Ascending aorta (tissue), 2 donors: ENCODE measurements at places on chromosomes 11 and 22.

DNA sequence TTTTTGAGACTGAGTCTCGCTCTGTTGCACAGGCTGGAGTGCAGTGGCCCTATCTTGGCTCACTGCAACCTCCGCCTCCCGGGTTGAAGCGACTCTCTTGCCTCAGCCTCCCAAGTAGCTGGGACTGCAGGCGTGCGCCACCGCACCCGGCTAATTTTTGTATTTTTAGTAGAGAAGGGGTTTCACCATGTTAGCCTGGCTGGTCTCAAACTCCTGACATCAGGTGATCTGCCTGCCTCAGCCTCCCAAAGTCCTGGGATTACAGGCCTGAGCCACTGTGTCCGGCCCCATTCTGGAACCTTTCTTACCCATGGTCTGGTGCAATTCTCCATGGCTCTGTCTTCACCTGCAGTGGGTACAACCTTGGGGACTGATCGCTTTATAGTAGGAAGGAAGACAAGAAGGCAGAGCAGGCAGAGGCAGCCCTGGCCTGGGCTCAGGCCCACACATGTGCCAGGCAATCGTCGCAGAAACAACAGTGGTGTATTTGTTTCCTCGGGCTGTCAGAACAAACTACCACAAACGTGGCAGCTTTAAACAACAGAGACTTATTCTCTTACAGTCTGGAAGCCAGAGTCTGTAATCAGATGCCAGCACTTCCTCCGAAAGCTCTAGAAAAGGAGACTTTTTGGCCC is 4.0 kb upstream of the PTGDR2 start:
- H3K27ac ChIP-seq: no peak overlapping the region
- no peak overlapping the region for H3K4me3 ChIP-seq
- DNase-seq: no peak
- H3K36me3 ChIP-seq: no peaks in the 10 kb centered on the region

DNA sequence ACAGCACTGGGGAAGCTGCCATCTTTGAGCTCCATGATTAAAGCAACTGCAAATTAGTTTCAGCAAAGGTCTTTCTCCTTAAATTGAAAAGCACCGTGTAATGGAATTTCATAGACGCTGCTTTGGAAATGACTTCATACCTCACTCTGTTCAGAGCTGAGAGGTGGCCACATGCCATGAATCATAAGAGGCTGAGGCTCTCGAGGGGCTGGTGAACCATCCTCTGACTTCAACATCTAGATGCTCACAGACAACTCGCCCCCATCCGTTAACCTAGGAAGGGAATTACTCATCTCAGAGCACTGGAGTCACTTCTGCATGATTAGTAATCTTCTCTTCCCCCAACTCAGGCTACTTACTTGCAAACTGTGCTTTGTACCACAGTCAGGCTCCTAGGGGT is 122.3 kb downstream of the RCN1 start:
- no peaks in the 10 kb centered on the region for H3K36me3 ChIP-seq
- H3K27ac ChIP-seq: no peak overlapping the region
- H3K27me3 ChIP-seq: no peaks in the 10 kb centered on the region

GRCh38 chr11:133350045-133350444 is 182.3 kb downstream of the OPCML start:
- no peak for DNase-seq
- H3K27ac ChIP-seq: no peak overlapping the region
- H3K27me3 ChIP-seq: no peaks in the 10 kb centered on the region
- H3K4me1 ChIP-seq: no peaks in the 10 kb centered on the region
- no peak overlapping the region for H3K4me3 ChIP-seq

- no peak overlapping the region for H3K27ac ChIP-seq
- no peaks in the 10 kb centered on the region for H3K27me3 ChIP-seq
- no peaks in the 10 kb centered on the region for H3K36me3 ChIP-seq
- no peaks in the 10 kb centered on the region for H3K4me1 ChIP-seq
Measured at GRCh38 chr11:1088927-1089737, 14.5 kb downstream of the MUC2 start.

DNA sequence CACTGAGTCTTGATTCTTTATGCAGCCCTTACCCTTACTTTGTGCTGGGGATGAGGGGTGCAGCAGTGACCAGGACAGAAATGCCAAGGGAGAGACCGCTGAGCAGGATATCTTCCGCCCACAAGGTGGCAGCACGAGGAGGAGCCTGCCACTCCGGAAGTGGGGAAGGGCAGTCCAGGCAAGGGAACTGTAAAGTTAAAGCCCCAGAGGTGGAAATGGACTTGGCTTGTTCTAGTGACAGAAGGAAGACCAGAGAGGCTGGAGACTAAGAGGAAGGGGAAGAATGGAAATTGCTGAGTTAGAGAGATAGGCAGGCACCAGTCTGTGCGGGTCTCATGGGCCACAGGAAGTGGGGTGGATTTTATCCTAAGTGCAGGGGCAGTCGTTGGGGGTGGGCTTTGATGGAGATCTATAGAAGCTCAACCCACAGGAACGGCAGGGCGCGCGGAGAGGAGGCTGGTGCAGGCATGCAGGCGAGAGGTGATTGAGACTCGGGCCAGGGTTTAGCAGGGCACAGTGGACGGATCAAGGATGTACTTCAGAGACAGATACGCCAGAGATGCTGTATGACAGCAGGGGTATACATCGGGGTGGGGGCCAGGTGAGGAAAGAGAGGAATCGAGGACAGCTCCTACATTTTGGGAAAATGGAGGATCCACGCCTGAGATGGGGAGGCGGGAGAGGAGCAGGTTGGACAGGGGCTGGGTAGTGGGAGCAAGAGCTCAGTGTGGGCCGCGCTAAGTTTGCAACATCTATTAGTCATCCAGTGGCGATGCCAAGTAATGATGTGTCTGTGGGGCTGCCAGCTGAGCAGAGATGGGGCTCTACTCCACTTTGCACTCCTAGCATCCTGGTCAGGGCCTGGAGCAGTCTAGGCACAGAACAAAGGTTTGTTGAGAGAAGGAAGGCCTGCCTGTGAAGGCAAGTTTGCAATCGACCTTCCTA is 3.3 kb upstream of the GRK2 start:
- no peaks in the 10 kb centered on the region for H3K27me3 ChIP-seq
- H3K4me1 ChIP-seq: peaks cover 13% of the 10 kb centered on the region
- H3K4me3 ChIP-seq: peak overlapping the region; percentile 21

GRCh38 chr22:33654173-33654895 is 265.9 kb downstream of the LARGE1 start:
- H3K4me3 ChIP-seq: no peak overlapping the region
- H3K27ac ChIP-seq: no peak overlapping the region
- H3K4me1 ChIP-seq: peaks cover 2% of the 10 kb centered on the region
- peaks cover 6% of the 10 kb centered on the region for H3K36me3 ChIP-seq
- no peak for DNase-seq
- H3K27me3 ChIP-seq: no peaks in the 10 kb centered on the region

DNA sequence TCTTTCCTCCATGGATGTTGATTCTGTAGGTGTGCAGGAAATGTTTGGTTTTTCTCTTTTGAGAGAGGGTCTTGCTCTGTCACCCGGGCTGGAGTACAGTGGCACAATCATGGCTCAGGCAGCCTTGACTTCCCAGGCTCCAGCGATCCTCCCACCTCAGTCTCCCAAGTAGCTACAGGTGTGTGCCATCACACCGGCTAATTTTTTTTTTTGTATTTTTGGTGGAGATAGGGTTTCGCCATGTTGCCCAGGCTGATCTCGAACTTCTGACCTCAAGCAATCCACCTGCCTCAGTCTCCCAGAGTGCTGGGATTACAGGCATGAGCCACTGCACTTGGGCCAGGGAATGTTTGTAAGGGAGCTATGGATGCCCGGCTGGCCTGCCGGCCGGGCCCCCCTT is 4.5 kb downstream of the PRR5 start:
- no peaks in the 10 kb centered on the region for H3K36me3 ChIP-seq
- DNase-seq: no peak
- no peak overlapping the region for H3K4me3 ChIP-seq
- H3K27me3 ChIP-seq: peaks cover 7% of the 10 kb centered on the region
- no peaks in the 10 kb centered on the region for H3K4me1 ChIP-seq

DNA sequence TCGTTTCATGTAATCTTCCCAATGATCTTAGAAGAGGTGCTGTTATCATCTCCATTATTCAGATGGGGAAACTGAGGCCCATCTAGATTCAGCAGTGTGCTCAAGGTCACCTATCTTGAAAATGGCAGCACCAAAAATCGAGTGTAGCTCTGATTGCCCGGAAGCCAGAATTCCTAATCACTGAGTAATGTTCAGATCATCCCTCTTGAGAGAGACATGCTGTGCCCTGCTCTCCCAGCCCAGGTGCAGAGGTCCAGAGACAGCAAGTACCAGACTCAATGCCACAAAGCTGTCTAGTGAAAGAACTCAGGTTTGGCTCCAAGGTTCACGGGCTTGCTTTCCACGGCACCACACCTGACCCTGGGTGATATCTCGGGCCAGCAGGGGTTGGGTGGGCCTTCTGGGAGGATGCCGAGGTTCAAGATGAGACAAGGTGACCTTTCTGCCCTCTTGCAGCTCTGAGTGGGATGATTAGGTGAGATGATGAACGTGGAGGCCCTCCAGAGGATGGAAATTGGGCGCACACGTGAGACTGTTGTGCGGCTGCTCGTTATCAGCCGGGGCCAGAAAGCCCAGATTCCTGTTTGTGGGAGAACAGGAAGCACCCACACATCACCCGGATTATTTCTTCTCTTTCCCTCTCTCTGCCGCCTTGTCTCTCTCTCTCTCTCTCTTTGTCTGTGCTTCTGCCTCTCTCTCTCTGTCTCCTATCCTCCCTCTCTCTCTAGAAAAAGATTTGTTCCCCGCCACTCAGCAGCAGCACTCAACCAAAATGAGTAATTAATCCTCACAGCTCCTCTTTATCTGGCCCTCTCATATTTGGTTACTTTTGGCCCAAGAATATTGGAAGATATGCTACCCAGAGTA is 19.0 kb upstream of the RASD2 start:
- H3K4me1 ChIP-seq: no peaks in the 10 kb centered on the region
- no peaks in the 10 kb centered on the region for H3K36me3 ChIP-seq

- H3K27ac ChIP-seq: peak overlapping the region; percentile 57
- DNase-seq: no peak
- no peaks in the 10 kb centered on the region for H3K36me3 ChIP-seq
- H3K4me1 ChIP-seq: peaks cover 11% of the 10 kb centered on the region
- H3K27me3 ChIP-seq: no peaks in the 10 kb centered on the region
- no peak overlapping the region for H3K4me3 ChIP-seq
Measured at GRCh38 chr11:86990031-86990430, 34.8 kb upstream of the FZD4 start.

GRCh38 chr11:57560146-57560545 is 7.3 kb downstream of the UBE2L6 start:
- peaks cover 41% of the 10 kb centered on the region for H3K36me3 ChIP-seq
- H3K4me1 ChIP-seq: no peaks in the 10 kb centered on the region
- H3K27me3 ChIP-seq: no peaks in the 10 kb centered on the region
- DNase-seq: no peak

- no peaks in the 10 kb centered on the region for H3K36me3 ChIP-seq
- no peak overlapping the region for H3K4me3 ChIP-seq
- peaks cover 22% of the 10 kb centered on the region for H3K4me1 ChIP-seq
- DNase-seq: no peak
Measured at GRCh38 chr22:31244943-31245451, 32.9 kb downstream of the LIMK2 start.

- no peaks in the 10 kb centered on the region for H3K27me3 ChIP-seq
- H3K4me1 ChIP-seq: peaks cover 17% of the 10 kb centered on the region
- DNase-seq: no peak
- no peak overlapping the region for H3K4me3 ChIP-seq
Measured at GRCh38 chr11:33687733-33688479, 12.7 kb downstream of the C11orf91 start.

- H3K27ac ChIP-seq: no peak overlapping the region
- no peaks in the 10 kb centered on the region for H3K36me3 ChIP-seq
- no peaks in the 10 kb centered on the region for H3K4me1 ChIP-seq
- DNase-seq: no peak
- no peaks in the 10 kb centered on the region for H3K27me3 ChIP-seq
Measured at GRCh38 chr11:104999721-105000120, 23.2 kb downstream of the CASP5 start.

DNA sequence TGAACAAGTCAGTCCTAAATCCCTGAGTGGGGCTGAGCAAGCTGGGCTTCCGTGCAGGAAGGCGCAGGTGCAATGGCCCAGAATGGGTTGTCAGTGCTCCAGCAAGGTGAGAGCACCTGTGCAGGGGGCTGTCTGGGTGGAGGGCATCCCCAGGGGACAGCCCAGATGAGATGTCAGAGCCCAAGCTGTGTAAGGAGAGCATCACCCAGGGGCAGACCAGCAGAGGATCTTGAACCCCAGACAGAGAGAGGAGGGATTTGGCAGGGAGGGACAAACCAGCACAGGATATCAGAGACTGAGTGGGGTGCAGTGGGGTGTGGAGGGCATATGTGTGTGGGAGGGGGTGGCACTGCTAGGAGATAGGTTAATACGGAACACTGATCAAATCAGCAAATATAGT is 114.9 kb upstream of the TMEM45B start:
- DNase-seq: no peak
- H3K36me3 ChIP-seq: no peaks in the 10 kb centered on the region
- H3K4me3 ChIP-seq: no peak overlapping the region
- H3K27ac ChIP-seq: no peak overlapping the region
- no peaks in the 10 kb centered on the region for H3K4me1 ChIP-seq

- H3K4me1 ChIP-seq: no peaks in the 10 kb centered on the region
- no peak for DNase-seq
- no peaks in the 10 kb centered on the region for H3K27me3 ChIP-seq
Measured at GRCh38 chr11:1805525-1805924, 29.3 kb upstream of the SYT8 start.

- DNase-seq: no peak
- no peaks in the 10 kb centered on the region for H3K4me1 ChIP-seq
- H3K4me3 ChIP-seq: no peak overlapping the region
- no peaks in the 10 kb centered on the region for H3K27me3 ChIP-seq
Measured at GRCh38 chr11:118846181-118846935, 37.3 kb upstream of the CXCR5 start.

DNA sequence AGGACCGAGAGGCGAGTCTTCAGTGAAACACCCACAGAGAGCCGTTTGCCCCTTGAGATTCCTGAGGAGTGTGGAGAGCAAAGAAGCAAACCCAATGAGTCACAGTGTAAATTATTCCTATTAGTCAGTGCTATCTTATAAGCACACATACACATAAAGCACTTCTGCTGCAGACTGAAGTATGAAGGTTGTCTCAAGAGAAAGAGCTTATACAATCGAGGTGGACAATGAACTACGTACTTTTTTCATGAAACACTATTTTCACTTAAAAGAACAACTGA is 37.3 kb downstream of the GALNT18 start:
- peak overlapping the region; percentile 30 for H3K27ac ChIP-seq
- DNase-seq: no peak
- H3K4me1 ChIP-seq: peaks cover 51% of the 10 kb centered on the region
- no peaks in the 10 kb centered on the region for H3K27me3 ChIP-seq
- H3K4me3 ChIP-seq: no peak overlapping the region

GRCh38 chr11:68810164-68810563 is 31.6 kb downstream of the CPT1A start:
- H3K27me3 ChIP-seq: no peaks in the 10 kb centered on the region
- no peak overlapping the region for H3K4me3 ChIP-seq
- no peak for DNase-seq
- peaks cover 65% of the 10 kb centered on the region for H3K36me3 ChIP-seq
- peaks cover 10% of the 10 kb centered on the region for H3K4me1 ChIP-seq
- H3K27ac ChIP-seq: peak overlapping the region; percentile 48

GRCh38 chr11:44424841-44425240 is 114.9 kb upstream of the ALX4 start:
- no peak overlapping the region for H3K27ac ChIP-seq
- H3K4me1 ChIP-seq: no peaks in the 10 kb centered on the region
- H3K36me3 ChIP-seq: no peaks in the 10 kb centered on the region
- no peak overlapping the region for H3K4me3 ChIP-seq
